Forelimb muscle (tissue), 1 donor: ENCODE measurements at places on chromosomes 12 and 14. TPM values are rescaled to one million over a fixed set of nuclear protein-coding genes. Genes with fewer than 3 reads are reported as not detected.

PPP4R4 gene
- polyA plus RNA-seq, result 0.13 TPM

KNTC1 gene
- 18.0 TPM for polyA plus RNA-seq

CMA1 gene
- not detected for polyA plus RNA-seq

CLEC4E gene
- not detected for polyA plus RNA-seq

NR1H4 gene
- not detected for polyA plus RNA-seq

HOTAIR gene
- not detected for polyA plus RNA-seq

EML1 gene
- polyA plus RNA-seq, result 39.5 TPM

BATF gene
- polyA plus RNA-seq, result 0.56 TPM

DBX2 gene
- 0.16 TPM for polyA plus RNA-seq

SBNO1 gene
- polyA plus RNA-seq, result 18.7 TPM

HOXC6 gene
- 4.7 TPM for polyA plus RNA-seq

CRADD gene
- 13.7 TPM for polyA plus RNA-seq

PLEKHD1 gene
- 0.68 TPM for polyA plus RNA-seq

ITGB7 gene
- polyA plus RNA-seq, result 1.2 TPM

RNASE1 gene
- 162 TPM for polyA plus RNA-seq

DNA sequence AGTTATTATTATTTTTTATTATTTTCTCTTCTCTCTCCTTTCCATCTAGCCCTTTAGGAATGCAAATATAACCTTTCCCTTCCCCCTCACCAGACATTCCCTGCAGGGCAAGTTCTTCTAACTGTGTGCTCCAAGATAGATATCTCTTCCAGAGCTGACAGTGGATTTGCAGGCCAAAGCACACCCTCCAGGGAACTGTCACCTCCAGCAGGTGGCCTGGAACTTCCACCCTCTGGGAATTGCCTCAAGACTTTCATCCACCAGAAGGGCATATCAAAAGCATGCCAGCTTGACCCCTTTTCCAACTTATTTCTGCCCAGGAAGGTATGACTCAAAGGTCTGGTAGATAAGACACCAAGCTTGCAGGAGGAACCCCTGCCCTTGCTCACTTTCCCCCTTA lies 13.6 kb upstream of the KCNA5 start:
- DNase-seq, result no peak

- DNase-seq, result no peak
Observed at GRCh38 chr12:123614110-123614509, 12.2 kb downstream of the DDX55 start.

DNA sequence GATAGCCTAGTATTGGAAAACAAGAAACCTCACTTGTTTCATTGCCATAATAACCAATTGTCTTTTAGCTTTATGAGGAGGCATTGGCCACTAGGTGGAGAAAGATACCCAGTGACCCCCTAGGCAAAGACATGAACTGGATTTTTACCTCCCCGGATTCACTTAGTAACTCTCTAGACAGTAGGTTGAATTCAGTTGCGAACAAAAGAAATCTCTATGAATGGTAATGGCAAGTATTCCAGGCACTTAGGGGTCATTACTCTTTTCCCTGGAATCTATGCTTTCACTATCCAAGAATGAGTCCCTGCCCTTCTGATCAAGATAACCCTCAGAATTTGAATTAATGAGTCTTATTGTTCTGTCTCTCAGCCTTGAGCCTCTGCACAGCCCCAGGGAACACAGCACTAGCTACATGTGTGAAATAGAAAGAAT lies 29.5 kb upstream of the RHOJ start:
- peak; percentile 49 for DNase-seq

DNA sequence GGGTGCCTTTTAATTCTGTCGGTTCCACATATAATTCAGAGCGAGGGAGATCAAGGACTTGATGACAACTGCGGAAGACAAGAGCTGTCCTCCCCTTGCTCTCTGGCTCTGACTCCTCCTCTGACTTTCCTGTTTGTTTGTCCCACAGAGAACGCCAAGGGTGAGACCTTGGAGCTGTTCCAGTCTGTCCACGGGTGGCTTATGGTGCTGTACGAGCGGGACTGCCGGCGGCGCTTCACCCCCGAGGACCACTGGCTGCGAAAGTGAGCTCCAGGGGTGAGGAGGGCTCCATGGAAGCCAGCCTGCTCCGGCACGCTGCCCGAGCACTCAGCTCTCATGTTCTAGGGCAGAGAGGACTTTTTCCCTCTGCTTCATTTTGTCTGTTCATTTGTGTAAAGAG lies 32.8 kb downstream of the UBE3B start:
- no peak for DNase-seq

DNA sequence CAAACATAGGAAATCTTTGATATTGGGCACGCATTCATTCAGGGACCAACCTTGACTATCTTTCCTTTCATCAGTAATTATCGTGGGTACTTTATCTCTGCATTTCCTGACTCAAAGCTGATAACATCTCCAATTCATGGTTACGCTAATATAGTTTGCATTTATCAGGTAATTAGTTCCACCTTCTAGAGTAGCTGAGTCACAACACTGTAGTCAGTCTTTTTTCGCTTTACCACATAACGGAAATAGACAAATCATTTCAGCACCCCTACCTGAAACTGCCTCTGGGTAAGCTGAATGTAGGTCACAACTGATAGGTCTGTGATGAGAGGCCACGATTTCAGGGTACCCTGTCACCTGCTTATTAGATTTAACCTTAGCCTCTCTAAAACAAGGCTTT lies 36.7 kb upstream of the IL22 start:
- no peak for DNase-seq

DNA sequence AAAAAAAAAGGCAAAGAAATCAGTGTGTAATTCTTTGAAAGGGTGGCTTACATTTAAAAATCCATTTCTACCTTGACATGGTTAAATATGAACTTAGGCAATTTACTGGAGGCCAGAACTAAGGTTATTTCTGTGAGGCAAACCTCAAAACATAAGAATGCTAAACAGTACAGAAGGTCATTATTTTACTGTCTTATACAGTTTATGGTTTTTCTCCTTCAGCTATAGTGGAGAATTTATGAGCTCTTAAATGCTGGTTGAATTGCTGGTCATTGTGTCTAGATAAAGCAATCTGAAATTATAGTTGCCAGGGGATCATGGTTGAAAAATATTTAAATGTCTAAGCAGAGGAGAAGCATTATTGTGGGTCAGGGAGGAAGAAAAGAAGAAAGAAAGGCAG lies 70.5 kb downstream of the TRIM9 start:
- no peak for DNase-seq

- no peak for DNase-seq
Observed at GRCh38 chr12:52280319-52280795, 5.9 kb downstream of the KRT86 start.

DNA sequence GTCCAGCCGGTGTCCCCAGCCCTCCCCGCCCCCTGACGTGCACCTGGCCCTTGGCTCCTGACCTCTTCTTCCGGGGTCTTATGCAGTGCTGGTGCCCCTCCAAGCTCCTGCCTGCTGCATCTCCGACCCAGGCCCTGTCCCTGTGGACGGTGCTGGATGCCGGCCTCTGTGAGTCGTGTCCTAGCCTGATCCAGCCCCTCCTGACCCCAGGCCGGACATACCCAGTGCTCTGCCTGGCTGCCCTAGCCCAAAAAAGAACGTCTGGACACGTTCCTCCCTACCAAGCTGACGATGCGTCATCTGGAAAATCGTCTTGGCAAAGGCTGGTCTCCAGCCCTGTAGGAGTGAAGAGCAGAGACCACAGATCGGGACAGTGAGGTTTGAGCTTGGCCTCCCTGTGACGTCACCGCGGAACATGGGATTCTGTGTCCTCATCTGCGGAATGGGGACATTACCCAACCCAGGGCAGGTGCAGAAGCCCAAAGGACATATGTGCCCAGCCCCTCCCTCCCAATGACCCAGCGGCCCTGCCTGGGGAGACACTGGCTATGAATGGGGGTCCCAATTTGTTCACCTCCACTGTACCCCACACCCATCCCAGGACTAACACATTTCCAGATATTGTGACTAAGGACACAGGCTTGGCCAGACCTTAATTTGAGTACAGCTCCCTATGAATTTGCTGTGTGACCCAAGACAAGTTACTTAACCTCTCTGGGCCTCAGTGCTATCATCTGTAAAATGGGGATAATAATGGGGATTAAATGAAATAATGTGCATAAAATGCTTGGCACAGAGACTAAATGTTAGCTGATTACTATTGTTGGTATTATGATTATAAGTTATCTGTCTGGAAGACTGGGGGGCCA lies 51.0 kb upstream of the BCL11B start:
- no peak for DNase-seq

GRCh38 chr12:127381043-127381668 lies 885.8 kb upstream of the TMEM132C start:
- no peak for DNase-seq

DNA sequence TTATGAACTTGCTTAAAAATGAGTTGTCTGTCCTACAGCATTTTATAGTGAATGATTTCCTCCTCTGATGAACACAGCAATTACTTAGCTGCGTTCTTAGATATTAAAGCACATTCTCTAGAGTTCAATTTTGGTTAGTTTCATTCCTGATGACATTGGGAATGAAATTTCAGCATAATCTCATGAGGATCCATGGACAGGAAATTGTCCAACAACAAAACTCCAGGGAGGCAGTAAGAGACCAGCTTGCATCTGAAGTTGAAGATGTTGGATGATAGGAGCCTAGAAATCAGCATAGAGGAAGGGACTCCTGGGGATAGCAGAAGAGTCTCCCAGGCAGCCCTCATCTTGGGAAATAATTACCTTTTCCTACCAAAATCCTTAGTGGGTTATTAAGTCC lies 128.7 kb upstream of the RAP1B start:
- no peak for DNase-seq

DNA sequence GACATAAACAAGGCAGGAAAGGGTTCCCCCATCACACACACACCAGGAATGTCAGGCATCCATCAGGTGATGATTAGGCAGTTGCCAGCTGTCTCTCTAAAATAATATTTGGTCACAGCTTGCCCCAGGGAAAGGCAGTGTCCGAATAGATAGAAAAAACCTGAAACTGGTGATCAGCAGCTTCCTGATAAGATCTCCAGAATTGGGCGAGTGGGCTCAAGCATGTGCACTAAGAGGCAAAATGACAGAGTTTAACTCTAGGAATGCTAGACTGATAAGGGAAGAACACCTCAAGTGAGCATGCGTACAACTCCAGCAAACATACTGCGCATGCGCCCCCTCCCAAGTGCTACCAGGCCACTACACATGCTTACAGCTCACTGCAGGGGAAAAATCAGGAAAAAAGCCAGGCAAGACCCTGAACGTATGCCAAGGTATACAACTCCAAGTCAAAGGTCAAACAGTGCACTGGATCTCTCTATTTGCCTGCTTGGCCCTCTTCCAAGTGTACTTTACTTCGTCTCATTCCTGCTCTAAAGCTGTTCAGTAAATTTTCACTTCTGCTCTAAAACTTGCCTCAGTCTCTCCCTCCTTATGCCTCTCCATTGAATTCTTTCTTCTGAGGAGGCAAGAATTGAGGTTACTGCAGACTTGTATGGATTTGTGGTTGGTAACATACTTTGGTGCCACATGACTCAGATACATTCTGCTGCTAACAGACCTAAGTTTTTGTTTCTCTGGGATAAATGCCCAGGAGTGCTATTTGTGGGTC lies 73.5 kb upstream of the VASH1 start:
- no peak for DNase-seq

GRCh38 chr12:14777271-14777670 lies 26.0 kb downstream of the WBP11 start:
- DNase-seq, result no peak

GRCh38 chr14:69473946-69474345 lies 10.6 kb upstream of the PLEKHD1 start:
- no peak for DNase-seq

DNA sequence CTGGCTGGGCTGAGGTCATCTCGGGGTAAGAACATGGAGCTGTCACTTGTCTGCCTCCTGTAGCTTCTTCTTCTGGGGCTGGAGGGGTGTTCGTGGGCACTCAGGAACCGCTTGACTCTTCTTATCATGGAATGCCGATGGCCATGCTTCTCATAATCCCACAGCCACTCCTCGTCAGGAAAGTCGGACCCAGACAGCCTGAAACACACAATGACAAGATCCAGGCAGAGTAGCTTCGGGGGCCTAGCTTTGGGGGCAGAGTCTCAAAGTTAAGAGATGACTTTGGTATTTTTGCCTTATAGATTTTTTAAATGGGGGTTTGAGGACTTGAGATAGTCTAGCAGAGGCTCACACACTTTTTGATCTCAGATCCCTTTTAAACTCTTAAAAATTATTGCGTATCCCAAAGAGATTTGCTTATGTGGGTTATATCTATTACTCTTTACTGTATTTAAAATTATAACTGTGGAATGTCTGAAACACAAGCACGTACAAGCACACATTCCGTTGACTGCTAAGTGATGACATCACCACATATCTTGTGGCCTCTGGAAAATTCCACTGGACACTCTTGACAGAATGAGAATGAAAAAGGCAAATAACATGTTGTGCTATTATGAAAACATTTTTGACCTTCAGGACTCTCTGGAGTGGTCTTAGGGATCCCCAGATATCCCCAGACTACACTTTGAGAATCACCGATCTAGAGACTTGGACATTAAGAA lies 43.3 kb downstream of the BEST3 start:
- no peak for DNase-seq

DNA sequence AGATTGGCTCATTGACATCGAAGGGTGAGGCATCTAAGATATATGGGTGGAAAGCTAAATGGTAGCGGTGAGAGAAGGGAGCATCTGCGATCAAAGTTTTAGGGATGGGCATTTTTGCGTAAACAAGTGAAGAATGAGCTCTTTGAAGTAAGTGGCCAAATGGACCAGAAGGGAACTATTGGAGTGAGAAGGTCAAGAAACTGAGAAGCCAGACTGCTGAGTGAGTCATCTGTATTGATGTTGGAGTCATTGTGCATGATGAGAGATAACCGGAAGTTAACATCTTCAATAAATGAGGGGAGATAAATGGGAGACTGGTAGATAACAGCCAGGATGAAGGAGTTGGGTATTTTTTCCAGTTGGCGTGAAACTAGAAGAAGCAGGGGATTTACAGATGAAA lies 271.9 kb upstream of the PDE3A start:
- no peak for DNase-seq

- DNase-seq, result no peak
Observed at GRCh38 chr12:49541911-49542505, 3.2 kb downstream of the KCNH3 start.

DNA sequence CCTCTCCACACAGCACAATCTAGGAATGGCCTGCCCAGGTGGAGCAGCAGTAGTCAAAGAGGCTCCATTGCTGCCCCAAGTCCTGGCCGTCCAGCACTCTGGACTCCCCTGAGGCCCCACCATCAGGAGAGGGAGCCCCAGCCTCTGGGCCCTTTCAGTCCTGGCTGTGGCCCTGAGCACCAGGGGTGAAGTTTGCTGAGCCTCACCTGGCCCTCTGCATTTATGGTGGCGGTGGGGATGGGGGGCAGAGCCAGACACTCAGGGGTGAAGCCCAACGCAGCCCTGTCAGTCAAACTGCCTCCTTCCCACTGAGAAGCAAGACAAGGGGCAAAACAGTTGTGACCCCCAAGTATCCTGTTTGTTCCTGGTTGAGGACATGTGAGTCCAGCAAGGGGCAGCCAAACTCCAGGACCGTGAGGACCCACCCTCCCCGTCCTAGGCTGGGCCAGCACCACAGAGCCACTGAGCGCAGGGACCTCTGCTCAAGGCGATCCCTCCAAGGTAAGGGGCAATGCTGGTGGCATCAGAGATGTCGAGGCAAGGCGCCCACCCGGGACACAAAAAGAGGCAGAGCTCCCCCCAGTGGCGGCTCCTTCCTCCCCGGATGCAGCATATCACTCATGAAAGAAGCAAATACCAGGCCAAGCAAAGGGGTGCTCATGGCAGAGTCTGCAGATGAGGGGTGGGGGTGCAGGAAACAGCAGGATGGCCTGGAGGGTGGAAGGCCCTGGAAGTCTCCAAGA lies 4.8 kb upstream of the AMN start:
- DNase-seq, result no peak
